ENCODE measurements at places on chromosomes 2 and 18.

DNA sequence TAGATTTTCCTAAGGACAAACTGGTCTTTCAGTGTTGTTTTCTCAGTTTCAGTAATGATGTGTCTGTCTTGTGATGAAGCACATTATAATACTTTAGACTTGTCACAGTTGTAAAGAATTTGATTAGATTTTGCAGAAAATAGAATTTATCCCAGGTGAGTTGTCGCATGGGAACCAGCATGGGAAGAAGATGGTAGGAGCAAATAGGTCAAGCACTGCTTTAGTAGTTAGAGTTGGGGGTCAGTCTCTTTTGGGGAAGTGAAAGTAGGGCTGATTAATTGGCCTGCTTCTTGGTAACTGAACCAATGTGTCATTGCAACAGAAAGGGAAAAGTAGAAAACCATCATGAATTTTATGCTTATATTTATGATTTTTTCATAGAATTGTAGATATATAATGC, 153.2 kb upstream of the MYO3B start:
- no peak for DNase-seq

GRCh38 chr18:24078391-24078790, 60.5 kb upstream of the CABYR start:
- no peak for DNase-seq

DNA sequence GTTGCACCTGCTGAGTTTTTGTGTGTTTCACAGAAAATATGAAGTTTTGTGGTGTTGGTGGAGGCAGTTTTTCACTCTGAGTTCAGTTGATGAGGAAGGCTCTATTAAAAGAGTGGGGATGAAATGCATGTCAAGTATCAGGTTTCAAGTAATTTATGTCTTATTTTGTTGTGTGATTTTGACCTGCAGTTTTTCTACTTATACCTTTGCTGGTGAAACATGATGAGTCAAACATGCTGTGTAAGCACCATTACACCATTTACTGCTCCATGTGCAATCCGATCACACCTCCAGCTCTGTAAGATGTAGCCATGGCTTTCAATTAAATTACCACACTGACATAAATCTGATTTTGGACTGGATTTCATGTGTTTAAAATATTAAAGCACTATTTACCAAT, 174.5 kb upstream of the ZEB2 start:
- no peak for DNase-seq

DNA sequence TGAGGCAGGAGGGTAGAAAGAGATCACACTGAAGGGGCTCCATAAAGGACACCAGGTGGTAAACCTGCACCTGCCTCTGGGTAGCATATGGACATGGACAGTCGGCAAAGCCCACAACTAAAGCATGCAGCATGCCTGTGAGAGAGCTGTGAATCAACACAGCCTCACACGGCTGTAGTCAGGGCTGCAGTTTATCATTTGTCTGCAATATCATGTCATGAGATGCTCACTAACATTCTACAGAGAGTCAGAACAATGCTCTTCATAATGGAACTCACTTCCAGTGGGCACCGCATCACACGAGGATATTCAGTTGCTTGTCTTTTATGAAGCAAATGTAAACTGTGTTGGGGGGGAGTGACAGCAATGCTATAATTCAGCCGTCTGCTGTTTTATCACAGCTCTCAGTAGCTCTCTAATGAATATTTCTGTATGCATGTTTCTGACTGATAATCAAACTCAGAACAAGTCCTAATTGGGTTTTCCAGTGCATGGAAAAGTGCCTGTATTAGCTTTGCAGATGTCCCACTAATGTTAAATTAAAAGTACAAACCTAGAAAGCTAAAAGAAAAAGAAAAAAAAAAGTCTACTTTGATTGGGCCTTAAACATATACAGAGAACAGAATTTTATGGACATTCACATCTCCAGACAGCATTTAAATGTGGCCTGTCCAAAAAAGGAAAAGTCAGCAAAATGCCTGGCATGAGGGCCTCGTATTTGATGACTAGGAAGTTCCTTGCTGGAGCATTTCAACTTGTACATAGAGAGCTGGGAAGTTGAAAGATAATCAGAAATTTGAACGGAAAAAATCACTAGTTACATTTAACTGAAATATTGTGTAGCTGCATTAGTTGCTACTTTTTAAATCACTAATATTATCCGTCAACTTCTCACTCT, 406.1 kb upstream of the SOX11 start:
- DNase-seq: peak; percentile 12

DNA sequence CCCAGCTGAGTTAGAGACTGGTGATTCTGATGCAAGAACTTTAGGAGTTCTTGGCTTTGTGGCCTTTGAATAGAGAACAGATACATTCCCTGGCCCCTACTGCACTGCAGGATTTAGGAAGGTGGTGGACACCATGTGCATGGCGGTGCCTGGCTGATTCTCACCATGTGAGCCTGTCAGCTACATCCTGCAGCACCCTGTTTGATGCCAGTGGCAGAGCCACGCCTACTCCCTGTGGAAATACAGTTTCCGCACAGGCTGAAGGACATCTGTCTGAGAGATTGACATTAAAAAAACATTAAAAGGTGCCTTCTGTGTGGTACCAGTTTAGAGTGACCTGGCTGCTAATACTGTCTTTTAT, 50.0 kb downstream of the KCNE4 start:
- DNase-seq: peak; percentile 48

- no peak for DNase-seq
Observed at GRCh38 chr2:238127165-238128060, 11.1 kb upstream of the KLHL30 start.

DNA sequence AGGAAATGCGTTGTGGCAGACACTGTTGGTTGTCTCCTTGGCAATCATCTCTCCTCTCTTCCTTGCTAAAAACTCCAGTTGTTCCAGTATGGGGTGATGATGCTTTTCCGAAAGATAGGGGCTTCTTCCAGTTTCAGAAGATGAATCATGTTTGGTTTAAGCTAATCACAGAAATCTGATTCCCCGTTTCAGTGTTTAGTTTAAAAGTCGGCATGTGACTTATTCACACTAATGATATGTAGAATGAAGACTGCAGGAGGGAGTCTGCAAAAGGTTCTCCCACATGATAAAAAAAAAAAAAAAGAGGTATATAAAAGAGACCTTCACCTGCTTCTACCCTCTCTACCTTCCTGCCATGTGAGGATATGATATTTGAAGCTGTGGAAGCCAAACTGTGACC, 239.0 kb upstream of the SIX2 start:
- no peak for DNase-seq

DNA sequence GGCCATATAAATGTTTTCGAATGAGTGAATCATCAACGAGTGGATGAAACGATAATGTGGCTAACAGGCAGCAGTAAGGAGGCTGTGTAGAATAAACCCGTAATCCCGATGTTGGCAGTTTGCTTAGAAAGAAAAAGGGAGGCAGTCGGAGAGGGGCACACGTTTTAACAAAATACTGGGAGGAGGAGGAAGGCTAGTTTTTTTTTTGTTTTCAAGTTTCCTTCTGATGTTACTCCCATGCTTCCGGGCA, 476 bp upstream of the MSH2 start:
- DNase-seq: no peak

- no peak for DNase-seq
Observed at GRCh38 chr18:32175265-32175664, 14.6 kb upstream of the MEP1B start.

- no peak for DNase-seq
Observed at GRCh38 chr2:241053576-241054251, 48.4 kb downstream of the MTERF4 start.

DNA sequence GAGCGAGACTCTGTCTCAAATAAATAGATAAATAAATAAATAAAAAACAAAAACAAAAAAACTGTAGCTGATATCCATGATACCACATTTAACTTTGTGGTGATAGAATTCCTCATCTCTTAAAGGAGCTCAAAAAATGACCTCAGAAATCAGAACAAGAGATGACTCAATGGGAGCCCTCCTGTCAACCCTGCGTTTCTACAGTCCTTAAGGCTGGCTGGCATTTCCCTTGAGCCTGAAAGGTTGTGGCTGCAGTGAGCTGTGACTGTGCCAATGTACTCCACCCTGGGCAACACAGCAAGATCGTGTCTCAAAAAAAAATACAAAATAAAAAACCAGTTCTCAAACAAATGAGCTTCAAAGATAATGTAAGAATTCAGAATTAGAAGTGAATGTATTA, 40.4 kb downstream of the CHST9 start:
- no peak for DNase-seq

GRCh38 chr2:2824588-2824987, 493.5 kb upstream of the MYT1L start:
- no peak for DNase-seq

- DNase-seq: no peak
Observed at GRCh38 chr2:39537150-39537549, 100.1 kb upstream of the MAP4K3 start.

DNA sequence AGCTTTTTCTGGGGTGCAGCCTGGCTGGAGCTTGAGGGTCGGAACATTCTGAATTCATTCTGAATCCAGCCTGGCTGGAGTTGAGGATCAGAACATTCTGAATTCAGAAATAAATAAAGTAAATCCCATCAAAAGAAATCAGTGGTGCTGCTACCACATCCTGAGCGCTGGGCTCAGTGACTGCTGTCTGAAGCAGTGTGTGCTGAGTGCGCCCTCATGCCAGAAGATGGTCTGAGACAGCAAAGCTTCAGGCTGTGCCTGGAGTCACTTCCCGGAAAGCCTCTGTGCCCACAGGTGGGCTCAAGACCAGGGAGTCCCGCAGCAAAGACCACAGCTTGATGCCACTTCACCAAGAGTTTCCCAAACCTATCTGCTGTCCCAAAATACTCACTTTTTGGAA, 187.9 kb downstream of the VAPA start:
- DNase-seq: no peak

DNA sequence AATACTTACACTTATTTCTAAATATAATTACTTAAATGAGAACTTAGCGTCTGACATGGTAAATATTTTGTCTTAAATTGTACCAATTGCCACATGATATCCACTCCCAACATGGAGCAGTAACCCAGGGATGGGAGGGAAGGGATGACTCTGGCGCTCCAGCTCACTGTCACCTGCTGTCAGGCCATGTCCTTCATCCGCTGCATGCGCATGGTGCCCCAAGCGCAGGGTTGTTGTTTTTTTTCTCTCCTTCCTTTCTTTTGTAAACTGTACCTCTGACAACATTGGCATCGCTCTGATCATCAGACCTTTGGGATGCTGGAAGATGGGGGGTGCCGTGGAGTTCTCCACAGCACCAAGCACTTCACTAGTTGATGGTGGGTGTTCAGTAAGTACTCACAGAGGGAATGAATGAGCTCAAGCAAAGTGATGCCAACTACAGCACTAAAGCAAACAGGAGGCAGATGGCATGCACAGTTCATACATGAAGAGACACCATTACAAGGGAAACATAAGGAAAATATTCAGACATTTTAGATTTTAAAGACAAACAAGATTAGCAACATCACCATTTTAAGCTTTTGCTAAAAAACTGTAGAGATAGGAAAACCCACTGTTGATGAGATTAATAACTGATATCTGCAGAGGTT, 247.8 kb downstream of the GBX2 start:
- no peak for DNase-seq

- DNase-seq: no peak
Observed at GRCh38 chr2:215887303-215887702, 126.0 kb downstream of the MREG start.

DNA sequence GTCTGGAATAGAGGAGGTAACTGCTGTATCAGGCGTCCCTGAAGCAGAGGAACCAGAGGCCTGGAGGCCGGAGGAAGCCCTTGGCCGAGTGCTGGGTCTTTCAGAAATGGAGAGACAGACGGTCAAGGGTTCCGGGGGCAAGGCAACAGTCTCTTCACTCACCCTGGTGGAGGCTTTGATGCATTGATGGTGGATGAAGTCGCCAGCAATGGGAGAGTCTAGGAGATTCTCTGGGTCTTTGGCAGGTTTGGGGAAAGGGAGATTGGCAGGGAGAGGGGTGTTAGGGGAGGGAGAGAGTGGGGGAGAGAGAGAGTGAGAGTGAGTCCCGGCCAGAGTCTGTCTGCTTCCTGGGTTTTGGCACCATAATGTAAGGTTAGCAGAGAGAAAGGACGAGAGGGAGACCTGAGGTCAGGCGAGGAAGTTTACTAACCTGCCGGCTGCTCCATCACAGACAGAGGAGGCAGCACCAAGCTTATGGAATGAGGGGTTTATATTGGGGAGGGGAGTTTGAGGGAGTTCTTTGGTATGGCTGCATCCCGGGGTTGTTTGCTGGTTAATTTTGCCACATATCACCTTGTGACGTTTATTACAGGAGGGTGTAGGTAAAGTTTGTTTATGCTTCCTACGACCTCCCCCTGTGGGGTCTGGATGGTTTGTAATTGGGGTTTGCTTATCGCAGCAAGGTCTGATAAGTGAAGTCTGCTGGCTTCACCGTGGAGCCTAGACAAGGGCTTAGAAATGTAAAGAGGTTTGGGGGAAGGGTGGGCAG, 19.6 kb downstream of the COMMD1 start:
- no peak for DNase-seq

GRCh38 chr18:61239051-61239450, 94.2 kb upstream of the CDH20 start:
- no peak for DNase-seq

- no peak for DNase-seq
Observed at GRCh38 chr2:62974999-62975398, 75.6 kb upstream of the OTX1 start.

DNA sequence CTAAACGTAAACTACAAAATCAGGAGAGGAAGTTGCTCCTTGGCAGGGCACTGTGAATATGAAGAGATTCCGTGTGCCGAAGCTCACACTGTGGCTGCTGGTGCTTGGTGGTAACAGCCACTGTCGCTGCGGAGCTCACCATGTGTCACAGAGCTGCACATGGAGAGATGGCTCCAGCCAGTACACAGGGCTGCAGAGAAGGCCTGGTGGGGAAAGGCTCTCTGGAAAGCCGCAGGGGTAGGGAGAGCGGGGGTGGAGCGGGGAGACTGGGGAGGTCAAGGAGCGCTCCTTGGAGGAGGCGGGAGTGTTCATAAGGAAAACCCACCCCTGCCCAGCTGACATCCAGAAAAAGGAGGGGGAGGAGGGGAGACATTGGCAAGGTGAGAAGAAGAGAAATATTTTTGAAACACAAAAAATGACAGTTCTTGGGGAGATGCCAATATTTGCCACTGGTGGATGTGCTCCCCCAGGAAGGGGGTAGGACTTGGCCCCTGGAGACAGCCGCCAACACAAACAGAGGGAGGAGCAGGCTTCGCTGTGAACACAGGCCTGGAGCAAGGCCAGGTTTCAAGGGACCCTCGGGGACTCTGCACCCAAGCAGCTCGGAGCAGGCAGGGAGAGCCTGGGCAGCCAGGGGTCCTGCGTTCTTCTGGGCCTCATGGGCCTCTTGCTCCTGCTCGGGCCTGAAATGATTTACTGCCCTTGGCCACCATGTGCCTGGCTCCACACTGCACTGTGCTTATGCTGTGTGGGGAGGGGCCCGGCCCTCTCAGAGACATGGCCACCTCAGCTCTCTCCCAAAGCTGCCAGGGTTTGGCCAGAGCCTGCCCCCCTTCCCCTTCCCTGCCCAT, 102.6 kb upstream of the GLI2 start:
- DNase-seq: no peak

GRCh38 chr2:138455275-138455674, 46.3 kb upstream of the SPOPL start:
- DNase-seq: no peak

GRCh38 chr2:159683817-159684216, 28.5 kb upstream of the MARCHF7 start:
- no peak for DNase-seq

Measured in NCI-H524 treated with DMSO at 0.1 percent for 48 hours (cell line).